ENCODE measurements at places on chromosomes 12 and 14.

- no peak for DNase-seq
These were observed 7.7 kb downstream of the ENDOU start for GRCh38 chr12:47717443-47718193.

- DNase-seq = no peak
These were observed 154.9 kb downstream of the FSCB start for GRCh38 chr14:44352201-44352600.

GRCh38 chr14:49092345-49092744, 493.8 kb downstream of the RPS29 start:
- DNase-seq = no peak

GRCh38 chr12:66008985-66009384, 121.6 kb downstream of the LLPH start:
- DNase-seq = no peak

- DNase-seq = no peak
These were observed 195.5 kb downstream of the PHETA1 start for GRCh38 chr12:111173391-111173790.

GRCh38 chr14:102966681-102967505, 44.4 kb downstream of the AMN start:
- no peak for DNase-seq

- no peak for DNase-seq
These were observed 46.0 kb downstream of the ITPR2 start for GRCh38 chr12:26786865-26787514.

DNA sequence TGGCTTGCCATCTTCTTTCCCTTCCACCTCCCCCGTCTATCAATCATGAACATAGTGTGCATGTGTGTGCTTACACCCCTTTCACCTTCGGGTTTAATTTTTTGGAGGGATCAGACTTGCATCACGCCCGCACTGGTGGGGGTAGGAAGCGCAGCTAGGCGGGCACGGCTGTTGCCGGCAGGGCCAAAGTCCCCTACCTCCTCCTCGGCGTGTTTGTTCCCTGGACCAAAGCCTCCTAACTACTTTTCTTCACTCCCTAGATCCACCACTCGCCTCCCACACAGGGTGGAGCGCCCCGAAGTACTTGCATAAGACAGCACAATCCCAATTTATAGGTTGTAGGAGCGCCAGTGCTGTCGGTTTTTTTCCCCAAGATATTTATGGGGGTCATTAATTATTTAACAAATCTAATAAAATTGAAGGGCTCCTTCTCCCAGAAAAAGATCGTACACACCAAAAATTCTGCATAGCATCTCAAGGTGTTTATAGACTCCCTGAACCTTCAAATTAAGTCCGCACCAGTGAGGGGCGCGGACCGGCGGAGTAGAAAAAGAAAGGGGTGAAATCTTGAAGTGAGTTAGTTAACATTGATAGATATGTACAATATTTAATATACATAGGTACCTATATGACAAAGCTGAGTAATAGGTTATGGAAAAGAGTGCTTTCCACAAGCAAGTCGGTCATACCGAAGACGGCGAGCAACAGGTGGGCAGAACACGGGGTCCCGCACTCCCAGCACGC, 717 bp downstream of the PKP2 start:
- DNase-seq = no peak

DNA sequence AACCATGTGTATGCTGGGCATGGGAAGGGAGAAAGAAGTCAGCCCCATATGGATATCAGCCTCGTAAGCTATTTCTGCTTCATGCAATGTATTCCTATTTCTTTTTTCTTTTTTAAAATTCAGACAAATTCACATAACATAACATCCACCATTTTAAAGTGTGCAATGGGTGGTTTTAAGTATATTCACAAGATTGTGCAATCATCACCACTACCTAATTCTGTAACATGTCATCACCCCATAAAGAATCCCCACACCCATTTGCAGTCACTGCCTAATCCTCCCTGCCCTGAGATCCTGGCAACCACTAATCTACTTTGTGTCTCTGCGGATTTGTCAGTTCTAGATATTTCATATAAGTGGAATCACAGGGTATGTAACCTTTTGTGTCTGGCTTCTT, 9.5 kb downstream of the POMT2 start:
- DNase-seq = no peak

GRCh38 chr12:80472236-80472635, 28.2 kb downstream of the PTPRQ start:
- DNase-seq = no peak

GRCh38 chr14:29857551-29857950, 70.1 kb downstream of the PRKD1 start:
- no peak for DNase-seq

DNA sequence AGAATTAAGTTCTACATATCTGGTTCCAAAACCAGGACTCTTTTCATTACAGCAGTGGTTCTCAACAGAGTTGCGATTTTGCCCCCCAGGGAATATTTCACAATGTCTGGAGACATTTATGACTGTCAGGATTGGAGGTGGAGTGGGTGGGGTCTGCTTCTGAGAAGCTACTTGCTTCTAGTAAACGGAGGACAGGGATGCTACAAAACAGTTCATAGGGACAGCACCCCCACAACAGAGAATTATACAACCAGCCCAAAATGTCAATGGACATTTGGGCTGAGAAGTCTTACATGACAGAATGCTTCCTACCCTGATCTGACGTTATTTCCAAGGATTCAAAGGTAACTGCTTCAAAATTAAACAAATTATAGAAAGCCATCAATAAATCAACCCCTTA, 739 bp upstream of the SPATA7 start:
- DNase-seq = no peak

DNA sequence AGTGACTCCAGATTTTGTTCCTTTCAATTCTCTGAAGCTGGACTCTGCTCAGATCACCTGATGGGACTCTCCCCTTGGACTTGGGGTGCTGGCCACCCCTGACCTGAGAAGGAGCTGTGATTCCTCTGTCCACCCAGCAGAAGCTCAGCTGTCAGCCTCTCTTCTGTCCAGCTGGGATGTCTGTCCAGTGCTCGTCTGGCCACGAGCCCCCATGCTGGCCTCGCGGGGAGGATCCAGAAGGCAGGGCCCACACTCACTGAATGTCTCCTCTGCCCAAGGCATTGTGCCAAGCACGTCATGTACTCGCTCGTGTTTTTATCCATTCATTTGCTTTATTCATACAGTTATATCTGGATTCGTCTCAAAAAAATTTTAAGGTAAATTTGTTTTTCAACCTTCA, 14.2 kb upstream of the SLC24A4 start:
- DNase-seq = no peak

Measured in stimulated activated CD8-positive, alpha-beta memory T cell treated with anti-CD3 and anti-CD28 coated beads, Interleukin-7, amount 100 ng/mL, for 24 hours (primary cell).